T-cell (primary cell): ENCODE measurements at places on chromosomes 6 and 20.

DNA sequence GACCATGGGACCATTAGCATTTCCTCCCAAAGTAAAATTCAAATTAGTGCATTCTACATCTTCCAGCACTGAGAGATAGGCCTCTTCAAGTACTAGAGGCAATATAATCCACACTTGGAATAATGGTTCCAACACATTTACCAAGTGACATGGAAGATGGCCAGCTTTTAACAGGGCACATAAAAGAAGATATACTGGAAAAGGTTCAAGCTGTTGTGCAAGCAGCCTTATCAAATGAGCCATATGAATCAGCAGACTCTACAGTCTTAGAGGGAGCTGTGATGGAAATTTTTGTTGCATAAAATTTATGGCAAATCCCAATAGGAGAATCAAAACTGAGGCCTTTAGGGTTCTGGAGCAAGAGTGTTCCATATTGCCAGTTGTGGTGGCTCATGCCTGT lies 526.6 kb upstream of the IRAK1BP1 start:
- no peak for DNase-seq

DNA sequence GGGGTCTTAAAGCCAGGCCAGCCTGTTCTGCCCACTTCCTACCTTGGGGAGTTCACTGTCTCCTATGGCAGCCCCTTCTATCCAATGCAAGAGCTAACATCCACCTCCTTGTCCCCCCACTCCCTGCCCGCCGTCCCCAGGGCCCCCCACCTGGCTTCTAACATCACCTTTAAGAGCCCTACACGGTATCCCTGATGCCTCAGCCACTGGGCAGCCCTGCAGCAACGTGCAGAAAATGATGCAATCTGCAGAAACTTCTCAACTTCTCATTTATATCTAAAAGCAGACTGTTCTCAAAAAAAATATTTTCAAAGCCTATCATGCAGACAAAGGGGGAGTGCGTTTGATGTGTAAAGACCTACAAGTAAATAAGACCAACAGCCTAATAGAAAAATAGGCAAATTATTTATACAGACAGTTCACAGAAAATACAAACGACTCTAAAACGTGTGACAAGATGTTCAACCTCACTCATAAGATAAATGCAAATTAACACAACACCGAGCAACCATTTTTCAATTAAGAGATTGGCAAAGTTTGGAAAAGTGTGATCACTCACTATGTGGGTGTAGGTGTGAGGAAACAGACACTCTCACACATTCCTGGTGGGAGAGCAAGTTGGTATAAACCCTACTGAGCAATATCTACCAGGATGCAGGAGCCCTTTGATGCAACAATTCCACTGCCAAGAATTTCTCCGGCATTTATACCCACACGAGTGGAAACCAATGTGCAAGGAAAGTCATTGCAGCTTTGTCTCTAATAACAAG lies 15.1 kb upstream of the HCK start:
- DNase-seq = no peak

DNA sequence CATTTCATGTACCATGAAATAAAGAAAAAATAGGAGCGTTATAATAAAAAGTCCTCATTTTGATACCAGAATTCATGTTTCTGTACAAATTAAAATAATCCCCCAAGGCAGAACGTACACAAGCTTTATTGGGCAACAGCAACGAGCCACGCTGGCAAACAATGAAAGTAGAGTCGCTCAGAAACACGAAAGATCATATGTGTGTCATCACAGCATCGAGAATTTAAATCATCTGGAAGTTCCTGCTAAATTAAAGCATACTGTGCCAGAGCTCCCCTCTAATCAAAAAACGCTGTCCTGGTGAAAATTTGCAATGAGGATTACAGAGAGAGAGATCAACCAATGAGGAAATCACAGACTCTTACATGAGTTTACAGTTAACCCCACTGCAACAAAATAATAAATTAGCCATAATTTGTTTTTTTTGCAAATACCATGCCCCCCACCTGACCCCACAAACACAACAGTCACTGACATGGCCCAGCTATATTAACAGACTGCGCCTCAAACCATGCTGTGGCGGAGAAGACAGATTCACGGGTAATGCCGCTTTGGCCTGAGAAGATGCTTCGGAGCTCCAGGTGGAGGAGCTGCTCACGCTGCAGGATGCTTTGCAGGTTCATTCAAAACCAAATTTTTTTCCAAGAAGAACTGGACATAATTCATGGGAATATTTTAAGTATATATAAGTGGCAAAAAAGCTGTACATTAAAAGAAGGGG lies 54.3 kb upstream of the NFATC2 start:
- DNase-seq = no peak

DNA sequence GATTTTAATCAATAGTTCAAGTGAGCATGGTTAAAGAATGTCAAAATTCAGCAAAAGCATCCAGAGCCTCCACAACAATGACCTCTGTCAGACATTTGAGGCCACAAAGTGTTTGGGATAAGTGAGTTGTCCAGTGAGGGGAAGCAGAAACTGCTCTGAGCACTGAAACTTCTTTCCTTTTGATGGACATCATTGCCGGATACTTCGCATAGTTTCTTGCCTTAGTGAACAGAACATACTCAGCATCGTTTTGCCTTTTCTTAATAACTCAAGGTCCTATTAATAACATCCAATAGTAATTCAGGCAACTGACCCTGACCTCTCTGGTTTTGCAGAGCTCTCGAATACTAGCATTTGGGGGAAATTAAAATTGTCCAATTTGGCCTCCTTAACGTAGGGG lies 78.6 kb downstream of the EDN3 start:
- DNase-seq = no peak

DNA sequence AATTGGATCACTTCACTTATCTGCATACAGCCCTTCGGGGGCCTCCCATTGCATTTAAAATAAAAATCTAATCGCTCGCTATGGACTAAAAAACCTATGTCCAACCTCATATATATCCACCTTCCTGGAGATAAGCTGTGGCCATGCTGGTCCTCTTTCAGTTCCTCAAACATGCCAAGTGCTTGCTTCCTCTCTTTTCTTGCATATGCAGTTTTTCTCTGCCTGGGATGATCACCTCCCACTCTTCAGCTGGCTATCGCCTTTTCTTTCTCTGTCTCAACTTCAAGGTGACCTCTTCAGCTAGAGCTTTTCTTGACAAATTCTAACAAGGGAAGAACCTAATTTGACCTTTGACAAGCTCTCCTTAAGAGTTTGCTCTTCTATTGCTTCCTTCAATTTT lies 5.6 kb upstream of the TFB1M start:
- no peak for DNase-seq
